Esophagus squamous epithelium (tissue), 5 donors: ENCODE measurements at places on chromosomes 7 and 10.

DNA sequence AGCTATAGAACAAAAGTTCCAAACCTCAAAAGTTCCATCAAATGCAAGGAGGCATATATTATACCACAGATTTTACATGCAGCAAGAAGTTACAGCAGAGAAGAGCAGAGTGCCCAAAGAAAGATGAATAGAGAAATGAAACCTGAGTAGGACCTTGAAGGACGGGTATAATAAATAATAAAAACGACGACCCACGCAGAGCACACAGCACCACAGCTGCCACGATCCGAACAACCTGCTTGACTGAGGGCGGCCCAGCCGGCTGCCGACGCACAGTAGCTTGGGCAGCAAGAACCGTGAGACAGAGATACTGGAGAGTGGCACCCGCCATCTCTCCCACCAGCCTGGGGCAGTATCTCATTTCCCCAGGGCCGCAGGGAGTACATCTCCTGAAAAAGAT is 79.0 kb downstream of the HIPK2 start:
- no peak for DNase-seq

DNA sequence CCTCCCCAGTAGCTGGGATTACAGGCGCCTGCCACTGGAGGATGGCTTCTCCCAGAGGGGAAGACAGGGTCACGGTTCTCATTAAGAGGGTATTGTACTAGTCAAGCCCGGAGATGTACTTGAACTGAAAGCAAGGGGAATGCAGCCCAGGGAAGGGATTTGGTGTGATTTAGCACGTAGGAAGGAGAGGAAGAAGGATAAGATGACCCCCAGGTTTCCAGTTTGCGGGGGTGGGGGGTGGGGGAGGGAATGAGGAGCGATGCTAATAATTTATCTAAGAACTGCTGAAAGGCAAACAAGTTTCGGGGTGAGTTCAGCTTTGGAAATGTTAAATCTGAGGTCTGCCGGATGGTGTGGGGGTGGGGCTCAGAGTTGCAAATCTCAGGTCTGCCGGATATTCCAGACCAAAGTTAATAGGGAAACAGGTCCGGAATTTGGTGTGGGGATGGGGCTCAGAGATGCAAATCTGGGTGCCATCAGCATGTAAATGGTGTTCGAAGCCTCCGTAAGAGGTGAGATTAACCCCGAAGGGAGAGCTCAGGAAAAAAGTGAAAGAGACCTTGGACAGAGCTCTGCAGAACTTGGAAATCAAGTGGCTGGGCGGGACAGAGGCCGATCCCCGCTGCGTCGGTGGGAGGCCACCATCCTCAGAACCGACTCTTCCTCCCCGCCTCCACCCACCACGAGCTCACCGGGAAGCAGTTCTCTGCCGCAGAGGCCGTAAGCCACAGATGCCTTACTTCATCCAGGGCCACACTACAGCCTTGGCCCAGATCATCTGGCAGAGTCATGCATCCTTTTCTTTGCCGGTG is 1.6 kb upstream of the SEPHS1 start:
- no peak for DNase-seq

DNA sequence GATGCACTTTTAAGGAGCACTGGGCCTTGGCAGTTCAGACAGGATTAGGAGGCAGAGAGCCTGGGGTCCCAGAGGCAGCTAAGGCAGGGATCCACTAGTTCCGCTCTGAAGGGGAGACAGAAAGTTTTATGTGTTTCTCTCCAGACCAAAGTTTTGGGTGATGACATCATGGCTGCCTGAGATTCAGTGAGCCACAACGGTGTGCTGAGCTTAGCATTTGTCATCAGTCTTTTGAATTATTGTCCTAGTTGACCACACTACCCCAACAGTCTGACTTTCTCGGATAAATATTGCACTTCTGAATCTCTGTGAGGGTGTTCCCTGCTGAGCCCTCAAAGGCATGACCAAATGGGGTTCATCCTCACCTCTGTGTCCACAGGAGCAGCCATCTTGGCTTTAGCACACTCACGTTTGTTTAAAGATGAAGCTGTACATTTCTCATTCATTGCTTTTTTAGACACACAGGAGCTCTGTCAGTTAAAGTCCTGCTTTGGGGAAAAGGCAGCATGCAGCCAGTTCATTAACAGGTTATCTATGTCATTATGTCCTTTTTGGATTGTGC is 297.7 kb upstream of the LRGUK start:
- no peak for DNase-seq

DNA sequence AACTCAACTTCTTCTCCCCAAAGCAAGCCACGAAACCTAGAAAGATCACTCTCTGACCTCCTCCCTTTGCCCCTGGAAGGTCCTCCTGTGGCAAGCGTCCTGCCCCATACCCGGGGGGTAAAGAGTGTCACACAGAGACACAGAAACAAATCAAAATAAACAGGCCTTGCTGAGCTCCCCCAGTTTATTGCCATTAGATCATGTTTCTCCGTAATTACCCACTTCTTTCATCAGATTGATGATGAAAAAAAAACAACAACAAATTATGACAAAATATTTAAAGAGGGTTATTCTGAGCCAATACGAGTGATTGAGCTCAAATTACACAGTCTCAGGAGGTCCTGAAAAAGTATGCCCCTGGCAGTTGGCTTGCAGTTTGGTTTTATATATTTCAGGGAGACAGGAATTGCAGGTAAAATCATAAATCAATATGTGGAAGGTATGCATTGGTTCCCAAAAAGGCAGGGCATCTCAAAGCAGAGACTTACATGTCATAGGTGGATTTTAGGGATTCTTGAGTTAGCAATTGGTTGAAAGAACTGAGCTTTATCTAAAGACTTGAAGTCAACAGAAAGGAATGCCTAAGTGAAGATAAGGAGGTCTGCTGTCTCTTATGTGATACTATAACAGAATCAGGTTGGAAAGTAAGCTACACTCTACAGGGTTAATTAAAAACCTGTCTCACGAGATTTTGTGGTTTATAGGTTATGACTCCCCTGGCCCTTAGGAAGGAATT is 86.2 kb downstream of the APBB1IP start:
- no peak for DNase-seq

DNA sequence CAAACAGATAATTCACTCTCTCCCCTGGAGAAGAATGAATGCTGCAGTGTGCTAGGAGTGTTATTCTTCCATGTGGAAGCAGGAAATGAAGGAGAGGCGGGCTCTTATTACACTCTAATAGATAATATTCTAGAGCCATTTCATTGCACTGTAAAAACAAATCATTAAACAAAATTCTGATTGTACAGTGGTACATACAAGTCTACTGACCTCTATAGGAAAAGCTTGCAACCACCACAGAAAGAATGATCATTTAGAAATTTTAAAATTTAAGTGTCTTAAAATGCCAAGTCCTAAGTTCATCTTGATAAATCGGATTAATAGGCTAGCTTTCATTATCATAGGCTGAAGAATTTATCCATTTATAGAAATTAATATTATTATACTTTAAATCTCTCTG is 960.3 kb upstream of the LRRN3 start:
- DNase-seq = no peak

- DNase-seq = no peak
Measured at GRCh38 chr7:25048444-25048834, 68.5 kb upstream of the OSBPL3 start.

GRCh38 chr7:37540917-37541316 is 92.3 kb upstream of the ELMO1 start:
- no peak for DNase-seq

DNA sequence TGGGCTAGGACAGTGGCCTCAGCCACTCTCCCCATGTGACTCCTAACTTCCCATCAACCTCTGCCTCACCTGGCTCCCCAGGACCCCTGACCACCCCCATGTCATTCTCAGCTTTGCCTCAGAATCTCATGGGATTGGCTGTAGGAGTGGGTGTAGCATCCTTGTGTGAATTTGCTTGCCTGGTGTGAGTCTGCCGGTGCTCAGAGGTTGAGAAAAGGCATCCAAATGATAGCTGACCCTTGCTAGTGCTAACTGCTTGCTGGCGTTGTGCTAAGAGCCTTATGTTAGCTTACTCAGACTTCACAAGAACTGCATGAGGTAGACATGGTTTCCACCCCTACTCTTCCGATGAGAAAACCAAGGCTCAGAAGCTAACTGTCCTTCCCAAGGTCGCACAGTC is 74.2 kb downstream of the COL13A1 start:
- no peak for DNase-seq

GRCh38 chr7:84746353-84746752 is 440.5 kb downstream of the SEMA3D start:
- no peak for DNase-seq

DNA sequence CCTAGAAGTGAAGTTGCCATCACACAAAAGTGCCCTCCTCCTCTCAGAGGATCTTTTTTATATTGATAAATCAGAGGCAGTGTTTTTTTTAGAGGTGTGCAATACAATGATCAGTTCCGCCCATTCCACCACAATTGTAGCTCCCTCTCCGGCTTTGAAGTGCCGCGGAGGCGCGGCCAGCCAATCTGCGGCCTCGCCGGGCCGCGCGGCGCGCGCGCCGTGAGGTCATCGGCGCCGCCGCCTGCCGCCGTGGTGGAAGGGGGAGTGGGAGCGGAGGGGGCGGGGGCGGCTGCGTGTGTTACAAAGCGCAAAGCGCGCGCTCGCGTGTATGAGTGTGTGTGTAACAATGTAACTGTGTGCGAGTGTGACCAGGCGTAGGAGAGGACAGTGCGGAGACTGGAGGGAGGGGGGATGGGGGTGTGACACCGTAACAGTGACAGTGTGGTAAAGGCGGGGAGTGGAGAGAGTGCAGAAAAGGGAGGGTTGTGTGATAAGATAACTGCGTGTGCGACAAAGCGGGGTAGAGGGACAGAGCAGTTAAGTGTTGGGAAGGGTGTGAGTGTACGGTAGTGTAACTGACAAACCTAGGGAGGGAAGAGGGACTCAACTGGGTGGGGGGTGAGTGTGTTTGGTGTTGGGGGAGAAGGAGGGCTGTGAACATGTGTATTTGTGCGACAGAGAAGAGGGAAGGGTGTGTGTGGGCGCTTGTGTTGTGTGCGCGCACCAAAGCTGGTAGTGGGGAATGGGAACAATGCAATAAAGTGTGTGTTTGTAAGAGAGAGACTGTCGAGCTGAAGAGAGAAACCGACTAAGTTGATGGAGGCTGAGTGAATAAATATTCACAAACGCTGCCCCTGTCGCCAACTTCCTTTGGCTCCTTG is at the start of gene SP8:
Gene SP8 (minus strand): TSS at position 108 of the 881 bp plus-strand sequence. CDS start 88 bp downstream, at position 20.
- DNase-seq = no peak

GRCh38 chr10:44312401-44312800 is 72.5 kb downstream of the CXCL12 start:
- no peak for DNase-seq

DNA sequence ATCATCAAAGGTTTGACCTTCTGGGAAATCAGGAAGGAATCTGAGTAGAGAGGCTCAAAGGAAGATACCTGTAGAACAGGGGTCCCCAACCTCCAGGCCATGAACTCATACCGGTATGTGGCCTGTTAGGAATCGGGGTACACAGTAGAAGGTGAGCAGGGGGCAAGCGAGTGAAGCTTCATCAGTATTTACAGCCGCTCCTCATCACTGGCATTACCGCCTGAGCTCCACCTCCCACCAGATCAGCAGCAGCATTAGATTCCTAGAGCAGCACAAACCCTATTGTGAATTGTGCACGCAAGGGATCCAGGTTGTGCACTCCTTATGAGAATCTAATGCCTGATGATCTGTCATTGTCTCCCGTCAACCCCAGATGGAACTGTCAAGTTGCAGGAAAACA is 158.5 kb upstream of the CACNA2D1 start:
- no peak for DNase-seq

DNA sequence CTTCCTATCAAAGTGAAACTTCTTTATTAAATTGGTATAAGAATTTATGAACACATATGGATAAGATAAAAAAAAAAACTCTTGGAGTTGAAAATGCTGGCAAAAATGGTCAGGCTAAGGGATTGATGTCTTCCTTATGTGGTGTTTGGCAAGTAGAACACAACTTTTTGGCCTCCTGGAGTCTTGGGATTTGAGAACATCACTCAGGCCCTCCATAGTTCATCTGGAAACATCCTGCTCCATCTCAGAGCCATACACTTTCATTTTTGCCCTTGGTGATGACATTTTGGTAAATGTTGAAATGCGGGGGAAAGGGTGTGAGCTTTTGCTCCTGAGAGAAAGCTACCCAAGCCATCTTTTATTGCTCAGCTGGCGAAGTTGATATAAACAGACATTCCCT is 27.5 kb upstream of the BTBD16 start:
- no peak for DNase-seq

- no peak for DNase-seq
Measured at GRCh38 chr7:128365432-128365831, 3.9 kb upstream of the PRRT4 start.
